ENCODE measurements at places on chromosomes 2 and 18.

GRCh38 chr2:237184192-237184918 lies 98.7 kb downstream of the COPS8 start:
- DNase-seq, result no peak

DNA sequence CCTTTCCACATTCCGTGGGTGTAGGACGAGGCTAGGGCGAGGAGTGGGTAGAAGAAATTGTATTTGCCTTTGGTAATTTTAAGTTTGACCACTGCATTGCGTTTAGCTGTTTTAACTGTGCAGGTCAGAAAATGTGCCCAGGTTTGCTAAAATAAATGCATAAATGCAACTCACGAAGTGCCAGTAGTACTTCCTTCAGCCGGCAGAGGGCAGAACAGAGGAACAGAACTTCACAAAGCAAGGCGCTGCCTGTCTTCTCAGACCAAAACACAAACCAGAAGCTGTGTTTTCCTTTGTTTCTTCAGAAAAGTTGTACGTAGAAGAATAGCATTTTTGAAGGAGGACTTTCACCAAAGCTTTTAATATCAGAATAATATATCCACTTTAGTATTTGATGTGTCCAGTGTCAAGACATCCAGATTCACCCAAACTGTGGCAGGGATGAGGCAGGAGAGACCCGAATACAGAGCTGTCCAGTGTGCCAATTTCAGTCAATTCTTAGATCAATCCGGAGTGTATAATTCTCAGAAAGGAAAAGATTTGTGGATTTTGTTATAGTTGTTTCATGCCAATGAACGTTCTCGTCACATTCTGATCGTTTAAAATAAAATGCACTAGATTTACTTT lies 348.6 kb downstream of the DLGAP1 start:
- DNase-seq, result peak; percentile 19

GRCh38 chr2:9336576-9337314 lies 86.6 kb downstream of the ITGB1BP1 start:
- DNase-seq, result peak; percentile 87

GRCh38 chr2:126999106-126999756 lies 100.5 kb downstream of the TEX51 start:
- no peak for DNase-seq

DNA sequence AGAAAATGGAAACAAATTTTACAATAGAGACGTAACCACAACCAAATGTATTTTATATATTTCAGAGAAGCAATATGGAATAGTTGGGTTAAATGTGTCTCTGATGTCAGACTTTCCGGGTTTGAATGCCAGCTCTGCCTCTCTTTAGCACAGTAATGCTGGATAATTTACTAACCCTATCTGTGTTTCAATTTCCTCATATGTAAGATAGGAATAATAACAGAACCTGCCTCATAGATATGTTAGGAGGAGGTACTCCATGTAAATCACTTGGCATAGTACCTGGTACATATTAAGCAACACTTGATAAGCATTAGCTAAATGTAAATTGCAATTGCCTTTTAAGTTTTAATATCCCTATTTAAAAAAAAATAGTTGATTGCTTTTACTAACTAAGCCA lies 231.3 kb upstream of the ZC3H15 start:
- DNase-seq, result no peak

DNA sequence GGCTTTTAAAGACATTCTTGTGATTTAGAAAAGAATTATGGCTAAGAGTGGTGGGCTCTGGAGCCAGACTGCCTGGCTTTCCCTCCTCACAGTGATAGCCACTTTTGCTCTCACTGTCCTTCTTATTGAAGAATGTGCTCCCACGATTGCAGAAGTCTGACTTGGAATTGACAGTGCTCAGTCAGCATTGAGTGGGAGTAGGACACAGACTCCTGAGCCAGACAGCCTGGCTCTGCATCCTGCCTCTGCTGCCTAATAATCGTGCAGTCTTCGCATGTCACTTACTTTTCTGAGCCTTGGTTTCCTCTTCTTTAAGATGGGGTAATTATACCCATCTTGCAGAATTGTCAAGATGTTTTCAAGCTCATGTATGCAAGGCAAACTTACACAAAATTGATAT lies 23.3 kb downstream of the SPATS2L start:
- DNase-seq, result no peak

GRCh38 chr18:13539050-13539449 lies 187.3 kb downstream of the FAM210A start:
- peak; percentile 81 for DNase-seq

DNA sequence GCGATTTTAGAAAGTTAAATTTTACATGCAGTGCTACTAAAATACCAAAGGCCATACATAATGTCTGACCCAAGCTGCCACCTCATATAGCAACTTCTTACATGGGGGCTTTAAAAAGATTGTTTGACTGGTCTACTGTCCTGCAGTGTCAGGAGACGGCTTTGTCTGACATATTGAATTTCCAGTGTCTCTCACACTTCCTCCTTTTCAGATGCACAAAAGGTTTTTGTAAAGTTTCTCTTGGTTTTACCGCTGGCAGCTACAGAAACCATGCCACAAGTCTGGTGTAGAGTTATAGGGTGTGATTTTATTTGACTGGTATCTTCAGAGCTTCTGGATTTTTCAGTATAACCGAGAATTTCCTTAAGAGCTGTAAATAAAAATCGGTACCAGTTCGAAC lies 1.1 kb upstream of the ASAP2 start:
- no peak for DNase-seq

GRCh38 chr2:43701111-43701510 lies 24.9 kb upstream of the C1GALT1C1L start:
- no peak for DNase-seq

GRCh38 chr2:75538521-75539490 lies 21.9 kb downstream of the EVA1A start:
- no peak for DNase-seq
